ENCODE measurements at places on chromosomes 1 and 21.

GRCh38 chr1:205258261-205258691 lies 30.5 kb downstream of the TMCC2 start:
- DNase-seq = no peak

GRCh38 chr1:8134546-8135235 lies 108.6 kb upstream of the ERRFI1 start:
- DNase-seq = no peak

- no peak for DNase-seq
Observed at GRCh38 chr21:39110431-39110830, 72.8 kb downstream of the PSMG1 start.

DNA sequence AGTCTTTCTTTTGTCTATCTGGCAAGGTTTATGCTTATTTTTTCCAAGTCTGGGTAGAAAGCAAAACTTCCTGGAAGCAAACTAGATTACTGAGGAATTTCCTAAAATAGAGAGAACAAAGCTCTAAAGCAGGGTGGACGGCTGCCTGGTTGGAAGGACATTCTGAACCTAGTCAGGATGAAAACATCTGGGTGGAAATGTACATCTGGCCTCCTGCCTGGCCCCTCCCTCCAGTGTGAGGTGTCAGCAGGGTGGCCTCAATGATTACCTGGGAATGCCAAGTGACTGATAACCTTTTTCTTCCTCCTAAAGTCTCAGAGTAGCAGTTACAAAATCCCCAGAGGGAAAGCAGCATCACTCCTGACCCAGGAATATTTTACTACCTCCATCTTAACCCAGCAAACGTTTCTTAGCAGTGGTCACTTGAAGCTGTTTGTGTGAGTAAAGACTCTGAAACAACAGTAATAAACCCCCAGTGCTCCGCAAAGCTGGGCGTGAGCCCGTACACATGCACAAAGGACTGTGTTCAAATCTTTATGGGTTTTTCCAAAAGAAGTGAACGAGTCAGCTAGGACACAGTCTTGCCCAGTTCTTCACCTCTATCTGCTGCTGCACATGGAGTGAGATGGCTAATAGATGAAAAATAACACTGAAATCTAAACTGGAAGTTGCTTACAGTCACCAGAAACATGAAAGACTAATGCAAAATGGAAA lies 18.9 kb downstream of the ANGPTL7 start:
- no peak for DNase-seq

DNA sequence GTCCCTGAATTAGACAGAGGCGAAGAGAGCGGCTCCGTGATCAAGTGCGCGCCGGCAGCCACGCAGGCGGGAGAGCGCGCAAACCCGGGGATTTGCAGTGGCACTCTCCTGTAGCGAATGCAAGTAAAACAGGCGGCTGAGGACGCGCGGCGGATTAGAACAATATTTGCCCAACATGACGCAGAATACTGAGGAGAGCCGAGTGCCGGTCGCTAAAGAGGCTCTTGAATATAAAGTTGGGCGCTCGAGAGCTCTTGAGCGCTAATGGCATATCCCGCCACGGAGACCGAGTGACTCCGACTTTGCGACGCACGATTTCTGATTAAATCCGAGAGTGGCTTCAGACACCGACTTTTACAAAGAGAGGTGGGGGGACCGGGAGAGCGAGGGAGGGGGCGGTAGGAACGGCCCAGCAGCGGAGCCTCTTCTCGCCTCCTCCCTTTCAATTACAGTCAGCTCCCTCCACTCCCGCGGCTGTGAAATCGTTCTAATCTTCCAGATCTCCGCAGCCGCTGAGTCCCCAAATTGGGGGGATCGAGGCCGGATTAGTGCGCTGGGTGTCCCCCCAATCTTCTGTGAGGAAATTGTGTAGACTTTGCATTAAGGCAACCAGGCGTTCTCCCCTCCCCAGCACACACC lies 2.3 kb downstream of the PAX7 start:
- DNase-seq = no peak

DNA sequence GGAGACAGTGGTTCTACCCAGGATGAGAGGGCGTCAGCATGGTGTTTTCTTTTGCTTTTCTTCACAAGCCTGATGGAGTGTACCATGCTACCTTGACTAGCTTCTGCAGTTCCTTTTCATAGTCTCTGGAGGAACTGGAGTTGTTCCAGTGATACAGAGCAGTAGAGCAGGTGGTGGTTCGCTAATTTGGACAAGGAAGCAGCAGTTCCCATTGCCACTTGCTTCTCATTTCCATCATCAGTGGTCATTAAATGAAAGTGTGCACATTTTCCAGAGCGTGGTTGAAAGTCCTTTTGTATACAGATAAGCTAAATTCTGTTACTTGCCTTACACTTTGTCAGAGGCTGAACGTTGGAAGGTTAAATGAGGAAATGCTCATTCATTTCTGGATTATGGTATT lies 182.3 kb downstream of the C1orf21 start:
- DNase-seq = no peak

DNA sequence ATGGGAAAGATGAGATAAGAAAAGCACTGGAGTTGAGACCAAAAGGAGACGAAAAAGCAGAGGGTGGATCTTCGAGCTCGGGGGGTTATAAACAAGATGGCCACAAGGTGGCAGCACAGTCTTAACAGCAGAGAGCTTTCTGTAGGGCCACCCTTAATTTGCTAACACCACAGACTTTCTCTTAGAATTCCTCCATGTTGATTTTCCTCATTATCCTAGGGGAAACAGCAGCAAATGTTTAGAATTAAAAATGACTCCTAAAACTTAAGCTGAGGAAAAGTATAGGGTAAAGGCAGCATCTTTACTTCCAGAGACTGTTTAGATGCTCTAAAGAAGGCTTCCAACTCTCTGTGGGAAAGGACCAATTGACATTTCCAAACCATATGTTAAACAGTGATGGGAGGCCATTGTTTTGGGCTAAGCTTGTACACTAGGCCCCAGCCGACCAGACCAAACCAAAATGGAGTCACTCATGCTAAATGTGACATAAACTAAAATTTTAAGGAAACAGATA lies 2.5 kb upstream of the APOBEC4 start:
- no peak for DNase-seq

DNA sequence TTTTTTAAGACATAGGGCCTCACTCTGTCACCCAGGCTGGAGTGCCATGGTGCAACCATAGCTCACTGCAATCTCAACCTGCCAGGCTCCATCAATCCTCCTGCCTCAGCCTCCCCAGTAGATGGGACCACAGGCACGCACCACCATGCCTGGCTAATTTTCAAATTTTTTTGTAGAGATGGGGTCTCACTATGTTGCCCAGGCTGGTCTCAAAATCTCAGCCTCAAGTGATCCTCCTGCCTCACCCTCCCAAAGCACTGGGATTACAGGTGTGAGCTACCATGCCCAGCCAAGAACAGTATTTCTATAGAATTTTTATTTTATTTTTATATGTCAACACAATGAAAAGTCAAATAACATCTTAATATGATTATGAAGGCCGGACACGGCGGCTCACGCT lies 10.9 kb downstream of the GNB1 start:
- DNase-seq = no peak

- no peak for DNase-seq
Observed at GRCh38 chr21:45260191-45260825, 27.4 kb downstream of the POFUT2 start.

DNA sequence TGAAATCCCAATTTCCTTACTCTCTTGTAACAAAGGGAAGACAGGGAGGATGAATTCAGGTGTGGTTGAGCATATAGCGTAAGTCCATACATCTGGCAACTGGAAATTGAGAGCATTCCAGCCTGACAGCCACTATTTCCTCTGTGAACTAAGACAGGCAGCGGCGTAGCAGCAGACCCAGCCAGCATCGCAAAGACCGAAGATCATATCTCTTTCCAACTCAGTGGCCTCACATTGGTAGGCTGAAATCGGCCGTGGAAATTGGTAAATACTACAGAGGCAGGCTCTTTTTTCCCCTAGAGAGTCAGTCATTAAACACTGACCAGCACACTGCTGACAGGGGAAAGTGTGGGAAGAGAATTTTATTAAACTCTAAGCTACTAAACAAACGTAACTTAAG lies 43.4 kb downstream of the TARBP1 start:
- DNase-seq = no peak

DNA sequence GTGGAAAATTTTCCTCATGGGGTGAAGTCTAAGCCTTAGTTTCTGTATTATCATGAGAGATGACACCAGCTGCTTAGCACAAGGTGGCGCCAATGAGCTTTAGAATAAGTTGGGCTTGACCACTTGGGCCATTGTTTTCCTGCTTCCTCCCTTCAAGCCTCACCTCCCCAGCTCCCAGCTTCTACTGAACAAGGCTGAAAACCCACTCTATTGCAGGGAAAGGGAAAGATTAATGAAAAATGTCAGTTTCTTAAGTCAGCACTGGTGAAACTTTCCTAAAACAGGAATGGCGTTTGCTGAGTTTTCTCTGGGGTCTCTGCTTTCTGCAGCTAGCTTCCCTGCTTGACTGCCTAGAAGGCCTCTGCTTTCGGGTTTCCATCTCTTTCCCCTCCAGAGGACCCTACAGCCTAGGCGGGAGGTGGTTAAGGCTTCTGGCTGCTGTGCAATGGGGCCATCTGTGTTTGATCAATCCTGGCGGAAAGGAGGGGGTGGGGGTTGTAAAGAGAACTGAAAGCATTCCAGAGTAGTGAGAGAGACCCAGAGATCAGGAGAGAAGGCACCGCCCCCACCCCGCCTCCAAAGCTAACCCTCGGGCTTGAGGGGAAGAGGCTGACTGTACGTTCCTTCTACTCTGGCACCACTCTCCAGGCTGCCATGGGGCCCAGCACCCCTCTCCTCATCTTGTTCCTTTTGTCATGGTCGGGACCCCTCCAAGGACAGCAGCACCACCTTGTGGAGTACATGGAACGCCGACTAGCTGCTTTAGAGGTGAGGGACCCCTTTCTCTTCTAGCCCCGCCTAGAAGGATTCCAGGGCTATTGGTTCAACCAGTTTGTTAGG lies at the start of gene OLFML3:
Gene OLFML3, plus strand, starts transcription at position 612 of the 840 bp plus-strand sequence. Its CDS starts 43 bp downstream, at position 655.
- peak; percentile 40 for DNase-seq

GRCh38 chr1:203954788-203955552 lies 93.6 kb downstream of the SNRPE start:
- no peak for DNase-seq

DNA sequence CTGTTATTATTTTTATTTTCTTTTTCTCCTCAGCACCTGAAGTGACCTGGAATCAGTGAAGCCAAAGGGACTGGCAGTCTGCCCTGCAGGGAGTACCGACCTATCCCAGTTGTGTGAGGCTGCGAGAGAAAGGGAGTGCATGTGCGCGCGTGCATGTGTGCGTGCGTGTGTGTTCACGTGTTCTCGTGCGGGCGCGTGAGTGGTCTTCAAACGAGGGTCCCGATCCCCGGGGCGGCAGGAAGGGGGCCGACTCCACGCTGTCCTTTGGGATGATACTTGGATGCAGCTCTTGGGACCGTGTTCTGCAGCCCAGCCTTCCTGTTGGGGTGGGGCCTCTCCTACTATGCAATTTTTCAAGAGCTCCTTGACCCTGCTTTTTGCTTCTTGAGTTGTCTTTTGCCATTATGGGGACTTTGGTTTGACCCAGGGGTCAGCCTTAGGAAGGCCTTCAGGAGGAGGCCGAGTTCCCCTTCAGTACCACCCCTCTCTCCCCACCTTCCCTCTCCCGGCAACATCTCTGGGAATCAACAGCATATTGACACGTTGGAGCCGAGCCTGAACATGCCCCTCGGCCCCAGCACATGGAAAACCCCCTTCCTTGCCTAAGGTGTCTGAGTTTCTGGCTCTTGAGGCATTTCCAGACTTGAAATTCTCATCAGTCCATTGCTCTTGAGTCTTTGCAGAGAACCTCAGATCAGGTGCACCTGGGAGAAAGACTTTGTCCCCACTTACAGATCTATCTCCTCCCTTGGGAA lies 123.3 kb downstream of the PRDM2 start:
- no peak for DNase-seq

- no peak for DNase-seq
Observed at GRCh38 chr1:63782982-63783381, 9.2 kb downstream of the ROR1 start.

GRCh38 chr21:45482899-45483821 lies 59.1 kb downstream of the SLC19A1 start:
- no peak for DNase-seq

DNA sequence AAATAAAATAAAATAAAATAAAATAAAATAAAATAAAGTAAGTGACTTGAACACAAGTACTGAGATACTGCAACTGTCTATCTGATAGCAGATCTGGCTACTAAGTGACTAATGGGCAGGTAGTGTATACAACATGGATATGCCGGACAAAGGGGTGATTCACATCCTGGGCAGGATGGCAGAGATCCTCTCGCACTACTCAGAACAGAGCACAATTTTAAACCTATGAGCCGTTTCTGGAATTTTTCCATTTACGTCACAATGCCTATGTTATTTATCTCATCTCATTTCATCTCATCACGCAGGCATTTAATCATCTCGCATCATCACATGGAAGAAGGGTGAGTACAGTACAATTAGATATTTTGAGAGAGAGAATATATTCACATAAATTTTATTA lies 233.3 kb upstream of the COA6 start:
- DNase-seq = no peak

Data from GM12864 (cell line).